ENCODE measurements at places on chromosomes 11 and 22. TPM values are rescaled to one million over a fixed set of nuclear protein-coding genes. Genes with fewer than 3 reads are reported as not detected.

- no peaks in the 10 kb centered on the region for H3K36me3 ChIP-seq
- H3K27me3 ChIP-seq: no peaks in the 10 kb centered on the region
- no peak overlapping the region for H3K4me3 ChIP-seq
- no peak overlapping the region for H3K27ac ChIP-seq
Observed at GRCh38 chr22:38955250-38955905, 2.0 kb upstream of the APOBEC3A start.

DNA sequence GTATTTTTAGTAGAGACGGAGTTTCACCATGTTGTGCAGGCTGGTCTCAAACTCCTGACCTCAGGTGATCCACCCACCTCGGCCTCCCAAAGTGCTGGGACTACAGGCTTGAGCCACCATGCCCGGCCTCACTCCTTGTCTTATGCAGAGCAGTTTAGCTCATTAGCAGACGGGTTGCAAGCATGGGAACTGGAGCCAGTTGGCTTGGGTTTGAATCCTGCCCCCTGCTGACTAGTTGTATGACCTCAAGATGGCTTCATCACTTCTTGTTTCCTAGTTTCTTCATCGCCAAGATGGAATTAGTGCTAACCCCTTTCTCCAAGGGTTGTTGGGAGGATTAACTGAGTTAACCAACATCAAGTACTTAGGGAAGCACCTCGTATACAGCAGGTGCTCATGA lies 23.4 kb upstream of the RASD2 start:
- no peak overlapping the region for H3K27ac ChIP-seq
- no peaks in the 10 kb centered on the region for H3K4me1 ChIP-seq
- no peak for DNase-seq
- no peak overlapping the region for H3K4me3 ChIP-seq

DNA sequence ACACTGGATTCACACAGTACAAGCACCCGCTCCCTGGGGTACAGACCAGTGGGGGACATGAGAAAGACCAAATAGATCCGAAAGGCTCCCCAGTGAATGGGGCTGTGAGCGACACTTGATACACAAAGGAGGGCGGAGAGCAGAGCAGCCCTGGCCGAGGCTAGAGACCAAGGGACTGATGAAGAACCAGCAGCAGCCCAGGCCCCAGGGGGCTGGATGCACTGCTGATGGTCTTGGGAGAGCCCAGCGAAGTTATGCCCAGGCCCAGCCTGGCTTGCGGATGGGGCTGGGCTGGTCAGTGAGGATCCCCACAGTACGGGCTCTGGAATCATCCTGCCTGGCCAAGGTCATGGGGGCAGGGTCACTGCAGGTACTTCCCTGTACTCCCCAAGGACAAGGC lies 23.2 kb downstream of the ARHGAP1 start:
- H3K27me3 ChIP-seq: no peaks in the 10 kb centered on the region
- no peak overlapping the region for H3K4me3 ChIP-seq
- H3K27ac ChIP-seq: no peak overlapping the region
- peaks cover 38% of the 10 kb centered on the region for H3K36me3 ChIP-seq

Gene TNNT3
- 1.6 TPM for total RNA-seq

Gene B3GAT1
- total RNA-seq: 0.35 TPM

Data from CD8-positive, alpha-beta memory T cell (primary cell).